Activated CD4-positive, alpha-beta T cell treated with anti-CD3 and anti-CD28 coated beads, Interleukin-2, amount 50 U/mL, for 48 hours (primary cell): ENCODE measurements at places on chromosomes 16 and 17.

DNA sequence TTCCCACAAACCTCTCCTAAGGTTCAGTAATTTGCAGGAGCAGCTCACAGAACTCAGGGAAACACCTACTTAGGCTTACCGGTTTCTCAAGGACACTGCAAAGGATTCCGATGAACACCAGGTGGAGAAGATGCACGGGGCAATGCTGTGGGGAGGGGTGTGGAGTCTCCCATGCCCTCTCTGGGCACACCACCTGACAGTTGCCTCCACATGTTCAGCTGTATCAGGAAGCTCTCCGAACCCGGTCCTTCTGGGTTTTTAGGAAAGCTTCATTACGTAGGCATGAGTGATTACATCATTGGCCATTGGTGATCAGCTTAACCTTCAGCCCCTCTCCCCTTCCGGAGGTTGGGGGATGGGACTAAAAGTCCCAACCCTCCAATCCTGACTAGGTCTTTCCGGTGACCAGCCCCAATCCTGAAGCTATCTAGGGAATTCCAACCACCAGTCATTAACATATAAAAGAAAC, 21.6 kb downstream of the C17orf58 start:
- DNase-seq: no peak

DNA sequence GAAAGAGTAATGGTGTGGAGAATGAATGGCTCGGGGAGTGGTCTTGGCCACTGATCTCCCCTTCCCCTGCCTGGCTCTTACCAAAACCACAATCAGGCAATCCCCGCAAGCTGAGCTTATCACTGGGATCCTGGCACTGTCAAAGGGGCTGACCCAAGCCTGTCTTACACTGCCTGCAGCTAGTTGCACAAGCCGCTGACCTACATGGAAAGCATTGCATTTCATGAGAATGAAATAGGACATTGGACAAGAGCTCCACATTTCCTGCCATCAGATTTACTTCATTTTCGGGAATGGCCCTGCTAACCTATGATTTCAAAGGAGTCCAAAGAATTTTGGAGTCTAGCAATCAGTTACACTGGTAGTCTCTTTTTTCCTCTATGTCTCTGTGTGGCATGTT, 146.4 kb downstream of the PCTP start:
- no peak for DNase-seq

DNA sequence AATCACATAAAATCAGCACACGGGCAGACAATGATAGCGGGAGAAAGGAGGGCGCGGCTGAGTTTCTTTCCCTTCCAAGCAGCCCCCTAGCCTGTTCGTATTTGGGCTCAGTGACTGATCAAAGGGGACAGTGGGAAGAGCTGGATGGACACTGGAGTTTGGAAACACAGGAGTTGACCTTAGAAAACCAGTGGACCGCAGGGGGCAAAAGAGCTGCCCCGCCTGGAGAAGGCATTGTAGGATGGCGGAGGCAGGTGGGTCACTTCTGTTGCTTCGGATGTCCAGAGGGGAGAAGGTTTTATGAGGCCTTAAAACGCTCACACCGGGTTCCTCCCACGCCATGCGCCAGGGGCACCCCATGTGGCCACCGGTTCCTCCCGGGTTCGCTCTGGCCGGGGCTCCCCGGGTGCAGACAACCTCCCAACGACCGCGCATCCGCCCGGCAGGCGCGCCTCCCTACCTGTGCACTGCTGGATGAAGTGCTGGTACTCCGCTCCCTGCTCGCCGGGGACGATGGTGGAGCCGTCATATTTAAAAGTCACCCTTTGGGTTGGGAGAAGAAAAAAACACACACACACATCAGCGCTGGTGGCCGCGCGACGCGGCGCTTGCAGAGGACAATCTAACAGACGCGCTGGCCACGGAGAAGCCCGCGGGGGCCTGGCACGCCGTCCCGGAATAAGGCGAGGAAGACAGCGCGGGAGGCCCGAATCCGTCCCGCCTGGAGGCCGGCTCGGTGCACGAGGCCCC, 662 bp downstream of the COTL1 start:
- peak; percentile 66 for DNase-seq

DNA sequence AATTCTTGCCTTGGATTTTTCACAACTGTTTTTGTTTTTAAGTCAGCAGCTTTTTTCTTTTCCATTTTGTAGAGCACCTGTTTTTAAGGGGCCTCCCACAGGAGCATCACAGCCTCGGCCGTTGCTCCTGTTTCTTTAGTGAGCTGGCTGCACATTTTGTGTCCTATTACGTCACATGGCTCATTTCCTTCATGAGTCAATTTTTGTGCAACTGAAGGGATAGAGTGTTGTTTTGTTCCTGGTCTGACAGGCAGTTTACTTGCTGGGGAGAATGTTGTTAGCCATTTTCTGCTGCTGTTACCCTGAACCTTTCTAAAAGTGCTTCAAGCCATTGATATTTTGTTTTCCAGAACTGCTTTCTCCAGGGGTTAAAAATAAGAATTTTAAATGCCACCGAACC, 45.0 kb upstream of the CRISPLD2 start:
- no peak for DNase-seq

GRCh38 chr17:75060434-75061054, 13.5 kb downstream of the KCTD2 start:
- DNase-seq: no peak

DNA sequence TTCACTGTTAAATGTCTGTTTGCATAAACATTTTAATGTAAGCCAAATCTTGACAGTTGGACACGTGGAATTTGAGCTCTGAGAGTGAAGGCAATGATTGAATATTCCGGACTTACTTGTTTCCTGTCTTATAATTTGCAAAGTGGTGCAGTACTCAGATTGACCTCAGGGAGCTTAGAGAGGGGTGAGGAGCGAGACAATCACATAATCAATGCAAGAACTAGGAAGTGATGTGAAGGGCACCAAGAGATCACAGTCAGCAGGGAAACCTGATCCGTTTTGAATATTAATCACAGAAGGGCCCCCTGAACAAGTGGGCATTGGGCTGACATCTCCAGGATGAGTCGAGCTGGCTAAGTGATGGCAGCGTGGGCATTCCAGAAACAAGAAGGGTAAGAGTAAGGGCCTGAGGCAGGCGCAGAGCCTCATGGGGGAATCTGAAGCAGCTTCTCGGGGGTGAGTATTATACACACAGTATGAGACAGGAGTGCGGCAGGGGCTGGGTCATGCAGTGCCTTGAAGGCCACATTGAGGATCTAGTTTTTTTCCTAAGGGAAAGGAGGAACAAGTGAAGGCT, 26.1 kb downstream of the TEX2 start:
- DNase-seq: no peak

- DNase-seq: no peak
Observed at GRCh38 chr16:89285381-89285780, 67.9 kb downstream of the ZNF778 start.

DNA sequence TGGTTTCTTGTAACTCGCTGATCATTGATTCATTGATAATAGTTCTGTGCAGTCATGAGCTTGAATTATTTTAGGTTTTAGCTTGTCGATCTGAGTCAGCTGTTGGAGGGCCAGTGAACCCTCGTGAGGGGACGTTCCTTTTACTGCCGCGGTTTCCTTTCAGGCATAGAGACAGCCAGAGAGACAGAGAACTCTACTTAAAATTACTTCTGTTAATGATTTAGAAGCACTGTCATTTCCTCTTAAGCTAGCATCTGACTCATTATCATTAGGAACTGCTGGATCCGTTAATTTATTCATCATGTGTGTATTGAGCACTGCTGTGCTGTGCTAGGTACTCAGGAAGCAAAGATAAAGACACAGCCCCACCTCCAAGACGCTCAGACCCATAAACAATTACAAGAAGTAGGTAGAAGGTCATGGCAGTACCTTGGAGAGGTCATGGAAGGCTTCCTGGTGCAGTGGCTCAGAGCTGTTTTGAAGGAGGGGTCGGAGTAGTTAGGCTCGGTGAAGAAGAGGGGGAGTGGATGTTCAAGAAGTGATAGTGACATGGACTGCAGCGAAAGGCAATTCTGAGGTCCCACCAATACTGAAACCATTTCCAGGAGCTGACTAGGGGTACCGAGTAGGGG, 3.3 kb downstream of the PGS1 start:
- DNase-seq: peak; percentile 63

GRCh38 chr17:34423978-34424813, 61.2 kb upstream of the CCL1 start:
- no peak for DNase-seq

GRCh38 chr17:56937687-56938086, 23.2 kb downstream of the COIL start:
- no peak for DNase-seq

- DNase-seq: no peak
Observed at GRCh38 chr17:35998756-35999155, 2.6 kb downstream of the CCL15 start.

DNA sequence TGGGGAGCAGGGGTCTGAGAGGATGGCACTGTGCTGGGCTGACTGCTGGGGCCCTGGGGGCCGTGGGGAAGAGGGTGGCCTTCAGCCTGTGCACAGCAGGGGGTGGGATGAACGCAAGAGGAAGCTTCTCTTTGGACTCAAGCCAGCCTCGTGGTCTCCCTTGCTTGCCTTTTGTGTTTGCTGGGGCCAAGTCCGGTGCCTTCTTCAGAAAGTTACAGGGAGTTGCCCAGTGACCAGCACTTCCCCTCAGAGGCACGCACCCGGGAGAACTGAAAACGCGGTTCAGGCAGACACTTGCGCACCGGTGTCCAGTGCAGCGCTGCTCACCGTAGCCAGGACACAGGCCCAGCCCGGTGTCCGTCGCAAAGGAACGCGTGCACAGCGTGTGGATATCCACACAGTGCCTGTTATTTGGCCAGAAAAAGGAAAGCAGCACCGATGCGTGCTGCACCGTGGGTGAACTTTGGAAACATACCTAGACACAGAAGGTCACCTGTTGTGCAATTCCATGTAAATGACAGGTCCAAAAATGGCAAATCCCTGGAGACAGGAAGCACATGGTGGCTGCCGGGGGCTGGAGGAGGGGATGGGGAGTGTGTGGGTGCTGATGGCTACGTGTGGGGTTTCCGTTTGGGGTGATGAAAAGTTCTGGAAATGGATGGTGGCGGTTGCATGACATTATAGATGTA, 29.4 kb upstream of the NUDT16L1 start:
- DNase-seq: no peak

- no peak for DNase-seq
Observed at GRCh38 chr17:77677211-77677610, 281.3 kb upstream of the TNRC6C start.

DNA sequence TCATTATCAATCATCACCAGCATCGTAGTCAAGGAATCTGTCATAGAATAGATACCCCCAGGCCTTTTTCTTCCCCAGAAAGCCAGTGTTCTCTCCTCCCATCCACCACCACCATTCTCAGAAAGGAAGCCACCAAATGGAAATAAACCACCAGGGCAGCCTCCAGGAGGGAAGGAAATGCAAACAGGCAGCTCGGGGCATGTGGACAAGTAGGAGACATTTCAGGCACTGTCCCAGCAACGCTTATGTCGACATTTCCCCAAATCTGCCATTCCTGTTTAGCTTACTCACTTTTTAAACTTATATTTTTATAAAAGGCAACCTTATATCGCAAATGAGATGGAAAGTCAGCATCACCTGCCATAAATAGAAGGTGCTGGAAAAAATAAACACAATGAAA, 15.8 kb downstream of the EMP2 start:
- no peak for DNase-seq

GRCh38 chr17:27630607-27631410, at the start of gene LGALS9:
TSS of gene LGALS9 (plus strand) at chr17:27631188. CDS start at chr17:27631266, 78 bp downstream.
- DNase-seq: peak; percentile 37

- no peak for DNase-seq
Observed at GRCh38 chr16:35140293-35140986, 1681.0 kb downstream of the TP53TG3F start.

DNA sequence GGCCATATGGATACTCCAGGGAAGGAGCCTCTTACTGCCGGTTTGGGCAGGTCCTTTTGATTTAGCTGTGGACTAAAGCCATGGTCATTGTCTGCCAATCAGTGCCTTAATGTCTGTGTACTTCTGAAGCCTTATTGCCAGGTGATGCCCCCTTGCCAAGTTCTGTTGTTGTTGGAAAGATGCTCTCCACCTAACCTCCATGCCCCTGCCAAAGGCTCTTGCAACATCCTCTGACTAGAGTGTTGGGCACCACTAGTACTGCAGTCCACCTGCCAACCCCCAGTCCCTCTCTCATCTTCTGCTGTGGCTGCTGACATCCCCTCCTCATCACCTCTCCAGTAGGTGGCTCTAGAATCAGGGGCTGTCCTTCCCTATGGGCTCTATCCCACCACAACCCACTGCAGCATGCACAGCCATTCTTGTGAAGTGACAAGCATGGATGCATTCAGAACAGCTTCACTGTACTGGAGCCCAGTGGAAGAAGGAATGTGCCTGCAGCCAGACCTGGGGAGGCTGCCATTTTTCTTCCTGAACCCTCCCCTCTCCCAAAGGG, 375.3 kb upstream of the CDH5 start:
- no peak for DNase-seq

- DNase-seq: no peak
Observed at GRCh38 chr16:67240506-67240905, 6.8 kb downstream of the FHOD1 start.

DNA sequence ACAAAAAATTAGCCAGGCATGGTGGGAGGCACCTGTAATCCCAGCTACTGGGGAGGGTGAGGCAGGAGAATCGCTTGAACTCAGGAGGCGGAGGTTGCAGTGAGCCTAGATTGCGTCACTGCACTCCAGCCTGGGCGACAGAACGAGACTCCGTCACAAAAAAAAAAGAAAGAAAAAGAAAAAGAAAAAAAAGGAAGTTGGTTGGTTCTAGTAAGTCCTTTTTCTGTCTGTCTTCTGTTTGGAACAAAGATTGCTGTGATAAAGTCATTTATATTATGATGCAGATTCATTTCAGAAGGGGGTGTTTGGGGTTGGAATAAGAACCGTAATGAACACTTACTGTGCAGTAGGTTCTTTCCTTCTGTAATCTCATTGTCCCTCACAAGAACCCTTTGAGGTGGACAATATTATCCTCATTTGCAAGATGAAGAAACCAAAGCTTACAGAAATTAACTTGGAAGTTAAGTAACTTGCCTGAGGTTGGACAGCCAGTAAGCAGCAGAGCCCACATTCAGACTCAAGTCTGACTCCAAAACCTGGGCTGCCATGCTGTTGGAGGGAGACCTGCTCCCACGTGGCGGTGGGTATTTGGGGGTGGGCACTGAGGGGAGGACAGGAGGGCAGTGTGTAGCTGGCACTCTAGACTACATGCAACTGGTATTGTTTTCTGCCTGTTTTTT, 10.3 kb downstream of the MINK1 start:
- DNase-seq: no peak

GRCh38 chr17:56521414-56522141, 71.9 kb upstream of the NOG start:
- DNase-seq: no peak

- DNase-seq: no peak
Observed at GRCh38 chr17:81277421-81277820, 17.7 kb downstream of the SLC38A10 start.

GRCh38 chr16:31464781-31465260, 5.5 kb downstream of the ARMC5 start:
- DNase-seq: no peak

DNA sequence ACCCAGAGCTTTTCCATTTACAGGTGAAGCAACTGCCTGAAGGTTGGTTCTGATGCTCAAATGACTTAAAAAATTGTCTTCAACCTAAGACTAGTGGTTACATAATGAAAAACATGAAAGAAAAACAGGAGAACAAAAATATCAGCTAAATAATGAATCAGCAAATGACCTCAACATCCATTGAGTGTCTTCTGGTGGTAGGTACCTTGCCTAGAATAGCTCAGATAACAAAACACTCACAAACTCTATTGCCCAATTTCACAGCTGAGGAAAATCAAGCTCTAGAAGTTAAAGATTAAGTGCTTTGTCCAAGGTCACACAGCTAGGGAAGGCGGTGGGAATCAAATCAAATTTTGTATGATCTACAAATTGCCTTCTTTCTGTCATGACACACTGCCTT, 304.6 kb upstream of the CDH11 start:
- no peak for DNase-seq

- DNase-seq: peak; percentile 66
Observed at GRCh38 chr16:23060458-23061320, 88.6 kb downstream of the USP31 start.
